ENCODE measurements at places on chromosomes 7 and 10. TPM values are rescaled to one million over a fixed set of nuclear protein-coding genes. Genes with fewer than 3 reads are reported as not detected.

Gene ASZ1
- not detected for total RNA-seq

Gene ZCWPW1
- 3.4 TPM for total RNA-seq

GRCh38 chr10:11874568-11875493, 51.7 kb downstream of the PROSER2 start:
- H3K4me3 ChIP-seq, result peak overlapping the region; percentile 44
- H3K4me1 ChIP-seq, result peaks cover 74% of the 10 kb centered on the region
- H3K36me3 ChIP-seq, result no peaks in the 10 kb centered on the region
- peak overlapping the region; percentile 99 for H3K27ac ChIP-seq
- H3K27me3 ChIP-seq, result no peaks in the 10 kb centered on the region
- DNase-seq, result peak; percentile 94

DNA sequence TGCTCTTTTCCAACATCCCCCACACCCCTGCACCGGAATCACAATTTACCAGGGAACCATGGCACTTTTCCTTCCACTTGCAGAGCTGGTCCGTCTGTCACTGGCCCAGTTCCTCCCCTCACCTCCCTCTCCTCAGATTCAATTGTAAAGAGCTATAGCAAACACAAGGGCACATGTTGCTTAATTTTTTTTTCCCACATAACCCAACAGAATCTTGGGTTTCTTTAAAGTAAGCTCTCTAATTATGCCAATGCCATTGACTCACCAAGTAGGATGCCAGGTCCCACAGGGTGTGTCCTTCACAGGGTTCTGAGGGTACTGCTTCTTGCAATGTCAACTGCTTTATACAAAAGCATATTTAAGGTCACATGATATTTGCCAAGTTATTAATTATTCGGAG, 262.2 kb downstream of the AUTS2 start:
- H3K27me3 ChIP-seq, result no peaks in the 10 kb centered on the region
- H3K4me3 ChIP-seq, result no peak overlapping the region
- no peaks in the 10 kb centered on the region for H3K36me3 ChIP-seq
- peaks cover 91% of the 10 kb centered on the region for H3K4me1 ChIP-seq

DNA sequence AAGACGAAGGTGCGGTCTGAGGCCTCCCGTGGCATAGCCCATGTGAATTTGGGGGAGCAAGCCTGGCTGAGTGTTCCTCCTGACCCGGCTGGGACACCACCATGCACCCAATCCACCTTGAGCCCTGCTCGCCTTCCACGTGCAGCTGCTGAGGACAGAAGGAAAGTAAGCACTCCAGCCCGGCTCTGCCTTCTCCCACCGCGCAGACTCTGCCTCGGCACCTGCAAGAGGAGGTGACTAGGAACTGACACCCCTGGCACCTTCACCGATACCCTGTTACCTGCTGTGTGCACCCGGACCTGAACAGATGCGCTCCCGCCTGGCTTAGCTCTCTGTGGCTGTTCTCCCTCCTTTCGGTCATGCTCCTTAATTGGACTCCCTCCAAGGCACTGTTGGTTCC, 57.0 kb upstream of the OPN4 start:
- no peak overlapping the region for H3K4me3 ChIP-seq
- H3K4me1 ChIP-seq, result no peaks in the 10 kb centered on the region
- H3K27ac ChIP-seq, result no peak overlapping the region
- H3K27me3 ChIP-seq, result peaks cover 2% of the 10 kb centered on the region
- no peaks in the 10 kb centered on the region for H3K36me3 ChIP-seq

DNA sequence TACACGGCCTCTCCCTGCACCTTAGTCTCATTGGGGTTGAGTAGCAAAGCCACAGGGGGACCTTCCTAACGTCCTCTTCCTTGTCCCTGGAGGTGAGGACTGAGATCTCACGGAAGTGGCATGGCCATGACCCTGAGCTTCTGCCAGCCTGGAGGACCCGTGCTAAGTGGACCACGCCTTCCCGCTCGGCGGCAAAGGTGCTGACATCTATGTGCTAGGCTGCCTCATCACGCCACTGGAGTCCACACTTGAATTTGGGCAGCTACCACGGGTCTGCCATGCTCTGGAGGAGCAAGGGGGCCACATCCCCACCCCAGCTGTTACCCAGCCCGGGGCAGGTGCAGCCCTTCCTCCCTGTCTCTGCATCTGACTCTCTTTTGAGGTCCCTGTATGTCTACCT, 15.3 kb downstream of the GHRHR start:
- no peak for DNase-seq
- H3K27ac ChIP-seq, result no peak overlapping the region
- no peak overlapping the region for H3K4me3 ChIP-seq
- H3K36me3 ChIP-seq, result no peaks in the 10 kb centered on the region

GRCh38 chr7:137880432-137880831, 33.7 kb upstream of the DGKI start:
- no peak overlapping the region for H3K27ac ChIP-seq
- peaks cover 72% of the 10 kb centered on the region for H3K36me3 ChIP-seq
- H3K27me3 ChIP-seq, result no peaks in the 10 kb centered on the region
- H3K4me3 ChIP-seq, result no peak overlapping the region

GRCh38 chr10:11832042-11832441, 8.9 kb downstream of the PROSER2 start:
- peaks cover 2% of the 10 kb centered on the region for H3K36me3 ChIP-seq
- DNase-seq, result no peak
- peaks cover 41% of the 10 kb centered on the region for H3K4me1 ChIP-seq
- H3K4me3 ChIP-seq, result no peak overlapping the region

DNA sequence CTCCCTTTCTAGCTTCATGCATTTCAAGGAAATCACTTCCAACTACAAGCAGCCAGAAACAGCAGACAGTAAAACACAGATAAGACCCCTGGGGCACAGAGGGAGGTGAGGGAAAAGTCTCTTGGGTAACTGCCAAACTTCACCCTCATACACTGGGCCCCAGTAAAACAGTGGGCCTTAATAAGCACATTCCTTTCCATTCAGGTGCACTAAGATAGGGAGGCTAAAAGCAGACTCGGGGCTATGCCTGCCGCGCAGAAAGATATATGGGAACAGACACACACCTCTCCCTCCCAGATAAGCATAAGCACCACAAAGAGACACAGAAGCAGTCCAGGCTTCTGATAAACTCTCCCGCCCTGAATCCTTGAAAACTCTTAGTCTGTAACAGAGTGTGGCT, 117.0 kb downstream of the TYW1B start:
- peak overlapping the region; percentile 96 for H3K27ac ChIP-seq
- peak; percentile 20 for DNase-seq
- H3K36me3 ChIP-seq, result peaks cover 10% of the 10 kb centered on the region

- H3K36me3 ChIP-seq, result peaks cover under 1% of the 10 kb centered on the region
- no peak overlapping the region for H3K4me3 ChIP-seq
- no peak for DNase-seq
Measured at GRCh38 chr7:66237906-66238772, 33.0 kb downstream of the TPST1 start.

GRCh38 chr7:155782466-155782865, 29.8 kb downstream of the SHH start:
- no peak overlapping the region for H3K27ac ChIP-seq
- DNase-seq, result no peak
- H3K4me1 ChIP-seq, result no peaks in the 10 kb centered on the region
- peaks cover 42% of the 10 kb centered on the region for H3K36me3 ChIP-seq
- H3K4me3 ChIP-seq, result no peak overlapping the region

All from mesothelial cell of epicardium (in vitro differentiated cells).